AG04449 (cell line): ENCODE measurements at places on chromosomes 2 and 18.

- no peak for DNase-seq
These were observed 206.9 kb upstream of the FAM98A start for GRCh38 chr2:33806041-33806440.

DNA sequence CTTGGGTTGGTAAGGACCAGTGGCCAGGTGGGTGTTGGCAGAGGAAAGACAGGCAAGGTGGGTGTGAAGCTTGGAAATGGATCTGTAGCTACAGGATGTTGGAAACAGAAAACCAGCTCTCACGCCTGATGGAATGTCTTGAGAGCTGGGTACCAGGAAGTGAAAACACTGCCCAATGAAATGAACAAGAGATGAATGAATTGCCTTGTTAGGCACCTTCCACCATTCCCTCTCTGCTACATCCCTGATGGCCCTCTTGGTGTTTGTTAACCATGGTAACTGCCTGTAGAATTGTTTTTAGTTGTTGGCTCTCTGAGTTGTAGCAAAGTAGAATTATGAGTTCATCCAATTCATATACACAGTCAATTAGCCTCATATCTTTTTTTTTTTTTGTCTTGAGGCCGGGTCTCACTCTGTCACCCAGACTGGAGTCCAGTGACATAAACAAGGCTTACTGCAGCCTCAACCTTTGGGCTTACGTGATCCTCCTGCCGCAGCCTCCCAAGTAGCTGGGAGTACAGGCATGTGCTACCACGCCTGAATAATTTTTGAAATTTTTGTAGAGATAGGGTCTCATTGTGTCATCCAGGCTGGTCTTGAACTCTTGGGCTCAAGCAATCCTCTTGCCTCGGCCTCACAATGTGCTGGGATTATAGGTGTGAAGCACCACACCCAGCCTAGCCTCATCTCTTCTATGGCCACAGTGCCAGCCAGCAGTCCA, 9.5 kb downstream of the KCMF1 start:
- no peak for DNase-seq

DNA sequence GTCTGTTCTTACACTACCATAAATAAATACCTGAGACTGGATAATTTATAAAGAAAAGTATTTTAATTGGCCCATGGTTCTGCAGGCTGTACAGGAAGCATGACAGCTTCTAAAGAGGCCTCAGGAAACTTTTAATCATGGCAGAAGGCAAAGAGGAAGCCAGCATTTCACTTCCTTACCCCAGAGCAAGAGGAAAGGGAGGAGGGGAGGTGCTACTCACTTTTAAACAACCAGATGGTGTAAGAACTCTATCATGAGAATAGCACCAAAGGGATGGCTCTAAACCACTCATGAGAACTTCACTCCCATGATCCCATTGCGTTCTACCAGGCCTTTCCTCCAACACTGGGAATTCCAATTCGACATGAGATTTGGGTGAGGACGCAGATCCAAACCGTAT, 344.4 kb upstream of the SLC39A10 start:
- no peak for DNase-seq

DNA sequence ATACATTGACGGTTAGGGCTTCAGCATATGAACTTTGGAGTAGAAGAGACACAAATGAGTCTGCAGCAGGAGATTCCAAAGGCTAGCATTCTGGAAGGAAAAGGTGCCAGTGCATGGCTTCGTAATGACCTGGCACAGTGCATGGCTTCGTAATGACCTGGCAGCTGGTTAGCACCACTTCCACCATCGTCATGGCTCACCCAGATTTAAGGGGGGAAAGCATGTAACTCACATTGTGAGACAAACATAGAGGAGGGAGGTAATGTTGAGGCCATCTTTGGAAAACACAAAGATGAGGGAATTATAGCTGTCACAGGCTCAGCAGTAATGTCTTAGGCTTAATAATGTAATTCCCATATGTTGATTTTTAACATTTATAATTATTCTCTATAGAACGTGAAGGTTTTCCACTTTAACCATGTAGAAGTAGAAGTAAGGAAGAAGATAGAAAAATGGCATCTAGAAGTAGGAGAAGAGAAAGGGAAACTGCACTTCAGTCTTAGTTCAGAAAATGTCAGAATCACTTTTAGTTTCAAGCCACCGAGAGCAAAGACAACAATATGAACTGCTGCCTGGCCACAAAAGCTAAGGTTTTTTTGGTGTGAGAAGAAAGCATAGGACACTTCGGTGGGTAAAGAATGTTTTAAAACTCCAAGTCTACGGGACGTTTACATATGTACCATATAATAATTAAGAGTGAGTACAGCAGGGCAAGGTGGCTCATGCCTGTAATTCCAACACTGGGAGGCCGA, 6.8 kb upstream of the STK25 start:
- DNase-seq: no peak

DNA sequence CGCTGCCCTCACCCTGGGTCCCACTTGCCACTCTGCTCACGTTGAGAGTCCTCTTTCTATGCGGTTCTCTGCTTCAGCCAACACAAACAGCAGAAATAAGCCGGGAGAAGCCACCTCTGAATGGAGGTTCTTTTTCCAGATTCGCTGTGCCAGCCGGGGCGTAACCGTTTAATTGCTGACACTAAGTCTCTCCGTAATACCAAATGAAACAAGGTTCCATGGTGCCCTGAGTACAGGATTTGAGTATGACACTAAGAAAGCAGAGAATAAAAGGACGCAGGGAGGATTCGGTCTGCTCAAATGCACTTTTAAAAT, 37.6 kb downstream of the CTIF start:
- DNase-seq: no peak

DNA sequence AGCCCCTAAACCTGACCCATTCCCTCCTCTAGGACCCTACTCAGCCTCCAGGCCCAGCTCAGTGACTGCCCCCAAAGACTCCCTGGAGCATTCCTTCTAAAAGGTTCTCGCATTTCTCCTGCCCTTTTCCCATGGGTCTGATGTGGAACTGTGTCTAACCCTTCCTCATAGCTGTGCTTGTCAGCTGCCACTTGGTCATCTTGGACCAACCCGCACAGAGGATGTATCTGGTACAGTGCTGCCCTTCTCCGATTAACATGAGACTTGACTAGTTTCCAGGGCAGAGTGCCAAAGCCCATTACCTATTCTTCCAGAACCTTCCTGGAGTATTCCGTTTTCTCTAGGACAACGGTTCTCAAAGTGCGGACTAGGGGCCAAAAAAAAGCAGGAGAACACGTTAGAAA, 518 bp upstream of the NFU1 start:
- DNase-seq: no peak

DNA sequence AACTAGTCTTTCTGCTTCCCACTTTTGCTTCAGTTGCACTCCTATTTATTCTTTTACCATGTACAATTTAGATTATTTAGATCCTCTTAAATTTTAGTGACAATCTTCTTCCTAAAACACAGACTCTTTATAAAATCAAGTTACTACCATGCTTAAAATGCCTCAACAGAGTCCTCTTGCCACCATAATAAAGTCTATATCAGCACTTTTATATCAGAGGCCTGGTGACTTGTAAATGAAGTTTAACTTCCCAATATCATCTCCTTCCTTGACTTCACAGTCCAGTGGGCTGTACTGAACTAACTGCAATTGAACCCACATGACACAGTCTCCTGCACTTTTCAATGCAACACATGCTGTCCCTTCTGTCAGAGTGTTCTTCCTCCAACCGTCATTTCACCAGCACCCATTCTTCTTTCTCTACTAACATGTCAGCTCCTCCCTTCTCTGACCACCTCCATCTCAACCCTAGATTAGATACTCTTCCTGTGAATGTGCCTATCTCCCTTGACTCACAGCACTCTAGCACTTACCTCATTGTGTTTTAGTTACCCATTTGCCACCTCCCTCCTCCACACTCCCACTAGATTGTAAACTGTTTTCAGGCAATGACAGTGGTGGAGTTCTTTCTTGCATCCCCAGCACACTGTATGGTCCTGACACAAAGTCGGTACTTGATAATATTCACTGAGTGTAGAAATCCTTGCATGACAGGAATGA, 414.9 kb downstream of the SATB2 start:
- no peak for DNase-seq

GRCh38 chr2:97932975-97933662, 62.6 kb downstream of the TMEM131 start:
- no peak for DNase-seq

DNA sequence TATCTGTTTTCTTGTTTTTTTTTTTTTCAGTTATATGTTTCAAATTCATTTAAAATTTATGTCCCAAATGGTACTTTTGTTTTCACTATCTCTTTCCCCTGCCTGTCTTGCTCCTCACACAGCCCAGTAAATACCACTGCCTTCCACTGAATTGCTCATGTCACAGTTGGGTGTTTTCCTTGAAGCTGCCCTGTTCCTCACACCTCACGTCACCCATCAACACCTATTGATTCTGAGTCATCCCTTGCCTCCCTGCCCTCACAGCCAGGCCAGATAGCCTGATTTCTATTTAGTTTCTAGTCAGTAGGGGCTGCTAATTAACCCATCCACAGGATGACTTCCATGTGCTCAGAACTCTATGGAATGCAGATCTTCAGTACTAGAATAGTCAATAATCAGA, 25.3 kb downstream of the FSHR start:
- DNase-seq: no peak
